Hematopoietic multipotent progenitor cell treated with erythropoietin and hydrocortisone succinate and interleukin-3 and kit ligand, for 6 days (in vitro differentiated cells): ENCODE measurements at places on chromosomes 16 and 17.

GRCh38 chr16:79756571-79756970 lies 156.0 kb upstream of the MAF start:
- DNase-seq, result no peak

DNA sequence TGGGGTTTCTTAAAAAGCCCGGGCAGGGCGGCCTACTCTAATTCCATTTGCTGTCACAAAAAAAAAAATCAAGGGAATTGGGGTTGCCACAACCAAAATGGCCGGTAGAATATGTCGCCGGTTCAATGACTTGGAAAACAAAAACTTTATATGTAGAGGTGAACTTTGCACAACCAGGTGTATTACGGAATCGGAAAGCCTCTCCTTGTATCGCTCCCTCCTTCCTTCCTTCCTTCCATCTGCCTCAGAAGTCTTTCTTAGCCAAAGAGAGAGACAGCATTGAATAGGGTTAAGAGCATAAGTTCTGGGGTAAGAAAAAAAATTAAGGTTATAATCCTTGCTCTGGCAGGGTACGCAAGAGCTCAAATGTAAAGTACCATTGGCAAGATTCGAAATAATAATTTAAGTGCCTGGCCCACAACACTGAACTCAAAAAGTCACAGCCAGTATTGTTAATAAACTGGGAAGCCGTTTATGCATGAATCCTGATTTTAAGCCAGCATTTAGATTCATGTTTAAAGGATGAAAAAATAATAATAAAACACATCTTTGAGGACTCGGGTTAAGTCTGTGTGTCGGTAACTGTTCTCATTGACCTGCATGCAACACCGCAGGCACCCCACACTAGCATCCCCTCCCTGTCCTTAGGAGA lies 522 bp upstream of the GLG1 start:
- DNase-seq, result no peak

DNA sequence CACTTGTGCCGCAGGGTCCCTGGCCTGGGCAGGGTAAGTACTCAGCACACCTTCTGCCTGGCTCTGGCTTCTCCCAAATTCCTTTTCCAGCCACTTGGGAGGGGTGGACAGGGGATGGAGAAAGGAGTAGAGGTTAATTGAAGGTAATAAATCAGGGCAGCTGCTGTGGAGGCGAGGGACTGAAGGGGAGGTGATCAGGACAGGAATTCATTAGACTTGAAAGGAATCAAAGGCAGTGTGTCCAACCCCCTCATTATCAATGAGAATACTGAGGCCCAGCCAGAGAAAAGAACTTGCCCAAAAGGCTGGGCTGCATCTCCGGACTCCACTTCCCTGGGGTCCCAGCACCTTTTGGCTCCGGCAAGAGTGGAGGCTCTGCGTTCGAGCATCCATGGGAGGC lies 2.4 kb downstream of the SOST start:
- no peak for DNase-seq

- DNase-seq, result no peak
These were observed 22.6 kb downstream of the MRM3 start for GRCh38 chr17:804541-805435.

GRCh38 chr16:55426865-55427484 lies 52.0 kb upstream of the MMP2 start:
- no peak for DNase-seq

DNA sequence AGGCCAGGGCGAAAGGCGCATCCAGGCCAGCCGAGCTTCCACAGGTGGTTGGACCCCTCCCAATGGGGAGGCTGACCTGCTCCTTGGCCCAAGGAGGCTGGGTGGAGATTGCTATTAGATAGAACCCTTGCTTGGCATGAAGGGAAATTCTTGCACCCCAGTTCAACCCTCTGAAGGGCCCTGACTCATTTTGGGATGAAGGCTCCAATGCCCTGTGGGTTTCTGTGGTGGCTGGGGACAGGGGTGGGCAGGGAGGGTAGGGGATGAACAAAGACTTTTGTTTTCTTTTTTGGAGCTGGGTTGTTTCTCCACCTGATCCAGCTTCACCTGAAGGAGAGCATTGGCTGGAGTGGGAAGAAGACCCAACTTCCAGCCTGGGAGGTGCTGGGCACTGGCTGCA lies 16.7 kb upstream of the TBX21 start:
- no peak for DNase-seq
